ENCODE measurements at places on chromosomes 7 and 10. TPM values are rescaled to one million over a fixed set of nuclear protein-coding genes. Genes with fewer than 3 reads are reported as not detected.

GRCh38 chr10:28172223-28172610 lies 130.6 kb downstream of the MPP7 start:
- H3K36me3 ChIP-seq = no peaks in the 10 kb centered on the region
- no peak overlapping the region for H3K4me3 ChIP-seq
- H3K4me1 ChIP-seq = no peaks in the 10 kb centered on the region
- H3K27me3 ChIP-seq = no peaks in the 10 kb centered on the region
- no peak overlapping the region for H3K27ac ChIP-seq
- DNase-seq = no peak

The RBP4 gene
- 0.31 TPM for total RNA-seq

DNA sequence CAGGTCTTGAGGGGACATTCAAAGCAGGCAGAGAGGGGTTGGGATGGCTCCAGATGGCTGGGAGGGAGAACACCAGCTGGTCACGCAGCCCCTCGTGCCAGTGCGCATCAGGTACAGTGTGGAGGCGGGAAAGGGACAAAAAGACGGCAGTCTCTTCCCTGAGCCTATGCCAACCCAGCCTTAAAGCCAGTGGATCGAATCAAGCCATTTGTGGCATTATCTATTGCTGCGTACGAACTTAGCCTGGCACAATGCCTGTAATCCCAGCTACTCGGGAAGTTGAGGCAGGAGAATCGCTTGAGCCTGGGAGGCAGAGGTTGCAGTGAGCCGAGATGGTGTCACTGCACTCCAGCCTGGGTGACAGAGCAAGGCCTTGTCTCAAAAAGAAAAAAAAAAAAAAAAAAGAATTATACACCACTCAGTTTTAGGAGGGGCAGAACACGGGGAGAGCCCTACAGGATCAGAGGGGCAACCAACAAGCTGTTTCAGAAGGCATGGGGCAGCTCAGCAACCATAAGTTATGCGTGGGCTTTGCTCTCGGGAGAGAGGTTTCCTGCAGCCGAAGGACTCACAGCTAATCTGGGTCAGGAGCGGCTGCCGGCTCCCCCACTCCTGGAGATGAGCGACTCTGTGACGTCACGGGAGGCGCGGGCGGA lies 356 bp upstream of the NDUFB2 start:
- H3K27me3 ChIP-seq = no peaks in the 10 kb centered on the region
- H3K4me1 ChIP-seq = 0 out of 2 replicates have a peak, but pooled peaks cover 2% of the 10 kb centered on the region

The MMD2 gene
- total RNA-seq = not detected

The AKR1C4 gene
- total RNA-seq = not detected

GRCh38 chr10:6071181-6072175 lies 9.3 kb upstream of the IL2RA start:
- no peaks in the 10 kb centered on the region for H3K36me3 ChIP-seq
- H3K4me3 ChIP-seq = no peak overlapping the region
- H3K4me1 ChIP-seq = no peaks in the 10 kb centered on the region
- H3K27ac ChIP-seq = no peak overlapping the region

DNA sequence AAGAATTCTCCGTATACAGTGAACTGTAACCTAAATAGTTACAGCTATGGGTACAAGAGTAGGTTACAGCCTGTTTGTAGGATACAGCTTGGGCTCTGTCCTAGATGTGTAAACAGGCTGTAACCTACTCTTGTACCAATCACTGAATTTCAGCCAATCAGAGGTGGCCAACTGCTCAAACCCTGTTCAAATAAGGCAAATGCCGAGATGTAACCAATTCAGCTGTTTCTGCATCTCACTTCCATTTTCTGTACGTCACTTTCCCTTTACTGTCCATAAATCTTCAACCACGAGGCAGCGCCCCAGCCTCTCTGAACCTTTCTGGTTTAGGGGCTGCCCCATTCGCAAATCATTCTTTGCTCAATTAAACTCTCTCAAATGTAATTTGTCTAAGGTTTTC lies 8.3 kb upstream of the MMP21 start:
- no peaks in the 10 kb centered on the region for H3K4me1 ChIP-seq
- H3K36me3 ChIP-seq = no peaks in the 10 kb centered on the region
- no peak overlapping the region for H3K4me3 ChIP-seq
- DNase-seq = no peak

The OPTN gene
- total RNA-seq = 17.7 TPM

The THNSL1 gene
- 3.6 TPM for total RNA-seq

DNA sequence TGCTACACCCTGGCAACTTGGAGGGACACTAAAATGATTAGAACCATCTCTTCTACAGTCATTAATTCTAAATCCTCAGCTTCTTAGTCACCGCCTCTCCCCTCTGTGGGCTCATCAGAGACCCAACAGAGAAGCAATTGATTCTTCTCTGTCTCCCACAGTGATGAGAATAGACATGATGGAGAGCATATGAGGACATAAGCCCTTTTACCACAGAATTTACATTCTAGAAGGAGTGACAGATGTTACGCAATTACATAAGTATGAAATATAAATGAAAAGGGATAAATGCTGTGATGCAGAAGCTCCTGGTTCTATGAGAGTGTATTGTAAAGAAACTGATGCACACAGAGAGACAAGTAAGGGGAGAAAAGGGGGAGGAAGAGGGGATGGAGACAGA lies 18.1 kb upstream of the ABCB5 start:
- no peaks in the 10 kb centered on the region for H3K36me3 ChIP-seq
- no peak overlapping the region for H3K27ac ChIP-seq
- H3K27me3 ChIP-seq = no peaks in the 10 kb centered on the region
- H3K4me3 ChIP-seq = no peak overlapping the region

The NPY4R gene
- not detected for total RNA-seq

DNA sequence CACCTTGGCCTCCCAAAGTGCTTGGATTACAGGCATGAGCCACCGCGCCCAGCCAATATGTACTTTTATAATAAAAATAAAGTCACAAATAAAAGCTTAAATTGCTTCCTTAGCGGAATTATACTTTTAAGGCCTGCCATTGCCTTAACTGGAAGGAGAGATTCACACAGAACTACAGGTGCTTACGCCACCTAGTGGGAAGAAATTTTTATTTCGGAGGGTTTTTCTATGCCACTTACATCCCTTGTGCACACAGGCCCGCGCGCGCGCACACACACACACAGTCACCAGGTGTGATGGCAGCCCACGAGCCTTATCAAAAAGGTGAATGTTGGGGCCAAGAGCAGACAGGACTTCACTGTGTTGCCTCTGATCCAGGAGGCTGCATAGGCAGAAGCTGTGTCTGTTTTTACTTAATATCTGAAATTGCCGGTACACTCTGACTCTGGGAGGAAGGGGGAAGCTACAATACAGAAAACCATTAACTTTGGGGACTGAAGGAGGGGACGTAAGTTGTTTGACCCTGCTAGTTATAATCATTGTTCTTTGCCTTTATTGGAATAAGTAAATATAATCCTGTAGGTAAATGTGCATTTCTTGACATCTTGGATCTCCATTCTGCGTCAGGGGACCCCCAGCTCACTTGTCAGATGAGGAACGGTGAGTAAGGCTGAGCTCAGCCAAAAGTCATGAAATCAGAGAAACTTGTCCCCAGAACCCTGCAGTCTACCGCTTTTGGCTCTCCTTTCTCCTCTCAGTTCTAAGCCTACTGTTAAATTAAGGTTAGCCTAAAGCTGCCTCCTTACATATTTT lies 87.1 kb downstream of the SLC16A9 start:
- H3K36me3 ChIP-seq = no peaks in the 10 kb centered on the region
- peak; percentile 63 for DNase-seq
- no peak overlapping the region for H3K4me3 ChIP-seq
- H3K27ac ChIP-seq = no peak overlapping the region
- H3K4me1 ChIP-seq = peaks cover 4% of the 10 kb centered on the region
- no peaks in the 10 kb centered on the region for H3K27me3 ChIP-seq

The ZNF316 gene
- total RNA-seq = 15.5 TPM

The GHRHR gene
- total RNA-seq = 6.5 TPM

- H3K4me3 ChIP-seq = no peak overlapping the region
- H3K27me3 ChIP-seq = no peaks in the 10 kb centered on the region
- H3K36me3 ChIP-seq = no peaks in the 10 kb centered on the region
- H3K27ac ChIP-seq = no peak overlapping the region
- H3K4me1 ChIP-seq = no peaks in the 10 kb centered on the region
Measured at GRCh38 chr7:83921271-83921940, 272.5 kb upstream of the SEMA3E start.

GRCh38 chr7:157692460-157693011 lies 355.7 kb downstream of the DNAJB6 start:
- H3K4me1 ChIP-seq = peaks cover 18% of the 10 kb centered on the region
- no peak for DNase-seq
- H3K4me3 ChIP-seq = peak overlapping the region; percentile 12
- no peak overlapping the region for H3K27ac ChIP-seq
- H3K36me3 ChIP-seq = no peaks in the 10 kb centered on the region

GRCh38 chr10:2963889-2964631 lies 103.3 kb upstream of the PFKP start:
- H3K4me3 ChIP-seq = no peak overlapping the region
- H3K36me3 ChIP-seq = no peaks in the 10 kb centered on the region
- peaks cover 4% of the 10 kb centered on the region for H3K4me1 ChIP-seq
- H3K27me3 ChIP-seq = no peaks in the 10 kb centered on the region
- DNase-seq = peak; percentile 62

DNA sequence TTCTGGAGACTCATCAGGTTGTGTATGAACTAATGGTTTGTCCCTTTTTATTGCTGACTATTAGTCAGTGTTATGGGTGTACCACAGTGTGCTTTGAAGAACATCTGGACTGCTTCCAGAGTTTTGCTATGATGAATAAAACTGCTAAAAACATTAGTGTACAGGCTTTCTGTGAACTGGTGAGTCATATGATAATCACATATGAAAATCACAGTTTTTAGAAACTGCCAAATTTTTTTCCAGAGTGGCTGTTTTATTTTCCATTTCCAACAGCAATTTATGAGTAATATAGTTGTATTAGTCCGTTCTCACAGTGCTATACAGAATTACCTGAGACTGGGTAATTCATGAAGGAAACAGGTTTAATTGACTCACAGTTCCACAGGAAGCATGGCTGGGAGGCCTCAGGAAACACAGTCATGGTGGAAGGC lies 281.2 kb upstream of the VSTM2A start:
- H3K27ac ChIP-seq = no peak overlapping the region
- DNase-seq = no peak
- H3K36me3 ChIP-seq = no peaks in the 10 kb centered on the region
- H3K4me3 ChIP-seq = no peak overlapping the region
- H3K4me1 ChIP-seq = no peaks in the 10 kb centered on the region
- no peaks in the 10 kb centered on the region for H3K27me3 ChIP-seq

The TMEM184A gene
- 1.8 TPM for total RNA-seq

GRCh38 chr7:50147951-50148808 lies 55.1 kb upstream of the ZPBP start:
- H3K36me3 ChIP-seq = no peaks in the 10 kb centered on the region
- DNase-seq = no peak
- H3K27me3 ChIP-seq = no peaks in the 10 kb centered on the region
- H3K4me3 ChIP-seq = no peak overlapping the region
- H3K4me1 ChIP-seq = no peaks in the 10 kb centered on the region

GRCh38 chr7:95357623-95358022 lies 33.3 kb upstream of the PON1 start:
- no peak overlapping the region for H3K4me3 ChIP-seq
- no peaks in the 10 kb centered on the region for H3K4me1 ChIP-seq
- no peaks in the 10 kb centered on the region for H3K27me3 ChIP-seq

- H3K4me1 ChIP-seq = peaks cover 19% of the 10 kb centered on the region
- no peak overlapping the region for H3K4me3 ChIP-seq
- no peaks in the 10 kb centered on the region for H3K36me3 ChIP-seq
- DNase-seq = no peak
Measured at GRCh38 chr7:26655781-26656180, 208.6 kb downstream of the SKAP2 start.

- H3K27ac ChIP-seq = no peak overlapping the region
- DNase-seq = no peak
- no peaks in the 10 kb centered on the region for H3K27me3 ChIP-seq
- H3K4me3 ChIP-seq = no peak overlapping the region
Measured at GRCh38 chr10:4767033-4767814, 58.8 kb upstream of the AKR1E2 start.

GRCh38 chr7:146858690-146859089 lies 742.1 kb downstream of the CNTNAP2 start:
- H3K36me3 ChIP-seq = no peaks in the 10 kb centered on the region
- no peak for DNase-seq
- no peak overlapping the region for H3K4me3 ChIP-seq
- H3K27me3 ChIP-seq = no peaks in the 10 kb centered on the region
- H3K27ac ChIP-seq = no peak overlapping the region
- H3K4me1 ChIP-seq = no peaks in the 10 kb centered on the region

GRCh38 chr7:93943816-93944540 lies 22.4 kb downstream of the GNG11 start:
- no peak overlapping the region for H3K4me3 ChIP-seq
- no peak overlapping the region for H3K27ac ChIP-seq
- DNase-seq = no peak
- H3K4me1 ChIP-seq = no peaks in the 10 kb centered on the region
- H3K36me3 ChIP-seq = no peaks in the 10 kb centered on the region

GRCh38 chr10:59448616-59449015 lies 86.3 kb upstream of the FAM13C start:
- no peak for DNase-seq
- no peaks in the 10 kb centered on the region for H3K27me3 ChIP-seq
- no peak overlapping the region for H3K4me3 ChIP-seq
- H3K27ac ChIP-seq = no peak overlapping the region

GRCh38 chr10:46293228-46293627 lies 6.4 kb downstream of the ANTXRL start:
- H3K4me1 ChIP-seq = peaks cover 7% of the 10 kb centered on the region
- no peak overlapping the region for H3K27ac ChIP-seq
- H3K27me3 ChIP-seq = no peaks in the 10 kb centered on the region

- no peak overlapping the region for H3K27ac ChIP-seq
- no peaks in the 10 kb centered on the region for H3K27me3 ChIP-seq
- DNase-seq = no peak
- H3K4me3 ChIP-seq = no peak overlapping the region
- H3K36me3 ChIP-seq = no peaks in the 10 kb centered on the region
Measured at GRCh38 chr10:8438603-8439002, 384.1 kb downstream of the GATA3 start.

- no peaks in the 10 kb centered on the region for H3K27me3 ChIP-seq
- no peak for DNase-seq
- no peaks in the 10 kb centered on the region for H3K4me1 ChIP-seq
- no peak overlapping the region for H3K27ac ChIP-seq
Measured at GRCh38 chr7:44348300-44348699, 22.9 kb upstream of the CAMK2B start.

The CLIP2 gene
- 39.8 TPM for total RNA-seq

- no peak for DNase-seq
- H3K27me3 ChIP-seq = no peaks in the 10 kb centered on the region
- no peak overlapping the region for H3K27ac ChIP-seq
- no peaks in the 10 kb centered on the region for H3K36me3 ChIP-seq
- no peak overlapping the region for H3K4me3 ChIP-seq
Measured at GRCh38 chr7:111159426-111159825, 68.5 kb downstream of the LRRN3 start.

- no peaks in the 10 kb centered on the region for H3K36me3 ChIP-seq
- no peak overlapping the region for H3K4me3 ChIP-seq
- no peaks in the 10 kb centered on the region for H3K27me3 ChIP-seq
Measured at GRCh38 chr7:116509982-116510579, 10.5 kb downstream of the CAV2 start.

- no peak overlapping the region for H3K27ac ChIP-seq
- DNase-seq = no peak
- no peaks in the 10 kb centered on the region for H3K36me3 ChIP-seq
- no peaks in the 10 kb centered on the region for H3K27me3 ChIP-seq
Measured at GRCh38 chr10:71516890-71517289, 120.2 kb downstream of the CDH23 start.

- peaks cover 4% of the 10 kb centered on the region for H3K4me1 ChIP-seq
- no peak overlapping the region for H3K4me3 ChIP-seq
- DNase-seq = no peak
- no peaks in the 10 kb centered on the region for H3K27me3 ChIP-seq
Measured at GRCh38 chr10:15349112-15349511, 22.0 kb downstream of the FAM171A1 start.

All from H1 (cell line).